ENCODE measurements at places on chromosomes 3 and 15.

GRCh38 chr15:70251246-70251990, 153.7 kb upstream of the TLE3 start:
- DNase-seq = no peak

DNA sequence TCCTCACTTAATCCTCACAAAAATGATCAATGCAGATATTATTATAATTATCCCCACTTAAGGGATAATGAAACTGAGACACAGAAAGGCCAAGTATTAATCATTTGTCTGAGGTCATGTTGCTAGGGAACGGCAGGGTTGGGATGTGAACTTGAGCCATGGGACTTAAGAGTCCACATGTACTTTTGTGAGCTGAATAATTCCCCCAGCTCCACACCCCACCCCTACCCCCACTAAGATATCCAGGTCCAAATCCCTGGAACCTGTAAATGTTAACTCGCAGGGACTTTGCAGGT, 290.5 kb upstream of the GADL1 start:
- DNase-seq = no peak

DNA sequence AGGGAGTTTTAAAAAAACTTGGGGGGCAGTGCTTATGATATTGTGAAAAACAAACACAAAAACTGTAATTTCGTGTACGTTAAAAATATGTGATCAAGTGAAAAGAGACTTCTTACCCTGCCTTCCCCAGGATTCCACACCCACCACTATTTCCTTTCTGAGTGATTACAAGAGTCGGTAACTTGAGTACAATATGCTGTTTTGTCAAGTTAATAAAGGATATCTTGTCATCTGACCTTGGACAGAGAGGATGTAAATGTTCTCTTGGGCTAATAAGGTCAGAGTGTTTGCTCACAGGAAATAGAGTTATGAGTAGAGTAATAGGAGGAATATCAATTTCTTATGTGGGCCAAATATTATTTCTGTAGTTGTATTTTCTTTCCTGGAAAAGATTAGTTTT, 68.1 kb downstream of the NOX5 start:
- no peak for DNase-seq

DNA sequence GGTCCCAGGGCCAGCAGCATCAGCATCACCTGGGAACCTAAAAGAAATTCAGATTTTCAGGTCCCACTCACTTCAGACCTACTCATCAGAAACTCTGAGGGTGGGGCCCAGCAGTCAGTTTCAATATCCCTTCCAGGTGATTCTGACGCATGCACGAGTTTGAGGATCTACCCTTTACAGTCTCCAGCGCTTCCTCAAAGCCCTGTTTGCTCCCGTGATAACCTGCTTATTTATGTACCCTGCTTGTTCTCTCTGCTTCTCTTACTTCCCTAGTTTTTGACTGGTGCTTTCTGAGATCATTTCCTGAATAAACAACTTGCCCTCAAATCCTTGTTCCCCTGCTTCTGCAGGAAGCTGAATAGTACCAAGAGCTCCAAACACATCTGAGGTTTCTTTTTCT, 245.3 kb downstream of the ZNF621 start:
- DNase-seq = no peak

DNA sequence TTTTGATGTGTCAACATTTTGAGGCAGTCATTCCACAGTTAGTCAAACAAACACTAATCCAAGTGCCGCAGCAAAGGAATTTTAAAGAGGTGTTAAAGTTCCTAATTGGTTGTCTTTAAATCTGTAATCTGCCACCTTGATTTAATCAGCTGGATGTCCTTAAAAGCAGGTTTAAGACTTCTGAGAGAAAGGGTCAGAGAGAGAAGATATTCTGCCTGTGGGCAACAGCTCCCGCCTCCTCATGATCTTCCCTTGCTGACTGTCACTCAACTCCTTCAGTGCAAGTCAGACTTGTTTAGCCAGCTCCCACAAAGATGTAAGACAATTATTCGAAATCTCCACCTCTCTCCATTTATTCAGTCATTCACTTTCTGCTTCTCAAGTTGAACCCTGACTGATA, 92.6 kb upstream of the MYRIP start:
- no peak for DNase-seq

DNA sequence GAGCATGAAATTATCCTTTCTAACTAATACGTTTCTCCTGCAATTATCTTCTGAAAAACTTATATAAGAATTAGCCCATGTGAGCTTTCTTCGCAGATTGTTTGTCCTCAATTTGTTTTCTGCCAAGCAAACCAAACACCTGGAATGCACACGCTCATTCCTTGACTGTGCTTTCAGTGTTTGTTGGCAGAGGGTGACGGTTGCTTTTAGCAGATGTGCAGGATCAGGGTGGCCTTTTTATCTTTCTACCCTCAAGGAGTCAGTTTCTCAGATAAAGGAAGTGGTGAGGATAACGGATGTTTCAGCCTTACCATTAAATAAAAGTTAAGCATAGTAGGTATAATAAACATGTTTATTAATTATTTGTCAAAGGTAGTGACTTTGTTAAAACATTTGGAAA, 15.2 kb downstream of the ARPP21 start:
- DNase-seq = no peak

DNA sequence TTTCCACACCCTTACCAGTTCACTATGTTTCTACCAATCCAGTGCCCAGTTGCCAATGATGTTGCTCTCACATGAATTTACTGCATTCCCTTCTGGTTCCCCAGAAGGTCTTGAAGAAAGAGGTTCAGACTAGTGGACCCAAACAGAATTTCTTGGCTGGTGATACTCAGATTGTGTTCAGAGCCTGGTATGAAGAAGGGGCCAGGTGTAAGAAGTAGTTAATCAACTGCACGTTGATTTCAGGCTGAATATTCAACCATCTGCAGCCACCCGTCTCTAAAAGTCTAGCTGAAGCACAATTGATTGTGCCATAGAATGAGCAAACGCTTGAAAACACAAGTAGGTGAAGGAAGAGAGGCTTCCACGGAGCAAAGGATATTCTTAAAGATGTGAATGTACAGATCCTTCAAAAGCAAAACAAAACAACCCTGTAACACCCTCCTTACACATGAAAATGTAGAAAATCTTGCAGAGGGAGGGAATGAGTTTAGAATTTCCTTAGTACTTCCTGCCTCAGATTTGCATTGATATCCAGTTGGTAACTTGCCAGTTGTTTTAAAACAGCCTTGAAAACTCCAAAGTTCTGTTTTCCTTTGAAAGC, 4.7 kb downstream of the RBMS3 start:
- no peak for DNase-seq

DNA sequence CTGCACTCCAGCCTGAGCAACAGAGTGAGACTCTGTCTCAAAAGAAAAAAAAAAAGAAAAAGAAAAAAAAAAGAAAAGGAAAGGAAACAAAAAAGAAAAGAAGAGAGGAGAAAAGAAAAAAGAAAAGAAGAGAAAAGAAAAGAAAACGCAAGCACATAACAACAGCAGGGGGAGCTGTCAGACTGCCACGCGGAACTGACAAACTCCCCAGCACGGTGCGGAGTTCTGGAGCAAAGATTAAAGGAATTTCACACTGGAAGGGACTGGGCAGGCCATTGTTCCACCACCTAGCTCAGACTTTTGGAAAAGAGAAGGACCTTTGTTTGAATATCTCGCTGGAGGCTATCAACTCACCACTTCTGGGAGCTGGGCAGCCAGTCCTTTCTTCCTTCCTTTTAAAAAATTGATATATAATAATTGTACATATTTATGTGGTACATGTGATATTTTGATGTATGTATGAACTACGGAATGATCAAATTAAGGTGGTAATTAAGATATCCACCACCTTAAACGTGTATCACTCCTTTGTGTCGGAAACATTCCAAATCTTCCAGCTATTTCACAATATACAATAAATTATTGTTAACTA, 40.5 kb downstream of the DPPA2 start:
- no peak for DNase-seq

- DNase-seq = peak; percentile 53
Measured at GRCh38 chr3:121660356-121661171, at the start of gene HCLS1. TSS of gene HCLS1 (minus strand) at chr3:121660903. CDS start at chr3:121658347, 2,556 bp downstream.

- DNase-seq = no peak
Measured at GRCh38 chr15:94631608-94632007, 400.2 kb downstream of the MCTP2 start.

- DNase-seq = no peak
Measured at GRCh38 chr15:90679959-90680358, 37.2 kb upstream of the BLM start.

DNA sequence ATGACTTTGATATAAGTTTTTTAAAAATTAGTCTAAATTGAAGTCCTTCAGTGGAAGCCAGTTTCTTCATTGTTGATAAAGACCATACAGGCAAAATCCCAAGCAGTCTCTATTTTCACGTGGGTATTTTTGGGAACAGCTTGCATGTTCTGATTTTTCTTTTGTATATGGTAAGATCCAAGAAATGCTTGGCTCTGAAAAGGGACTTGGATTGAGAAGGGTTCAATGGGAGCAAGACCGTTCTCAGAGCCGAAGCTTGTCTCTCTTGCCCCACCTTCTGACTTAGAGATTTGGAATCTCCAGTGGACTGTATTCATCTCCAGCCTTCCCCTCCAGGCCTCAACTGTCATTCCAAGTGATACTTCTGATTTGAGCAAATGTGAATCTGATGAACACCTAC, 175.5 kb downstream of the CHDH start:
- DNase-seq = no peak

DNA sequence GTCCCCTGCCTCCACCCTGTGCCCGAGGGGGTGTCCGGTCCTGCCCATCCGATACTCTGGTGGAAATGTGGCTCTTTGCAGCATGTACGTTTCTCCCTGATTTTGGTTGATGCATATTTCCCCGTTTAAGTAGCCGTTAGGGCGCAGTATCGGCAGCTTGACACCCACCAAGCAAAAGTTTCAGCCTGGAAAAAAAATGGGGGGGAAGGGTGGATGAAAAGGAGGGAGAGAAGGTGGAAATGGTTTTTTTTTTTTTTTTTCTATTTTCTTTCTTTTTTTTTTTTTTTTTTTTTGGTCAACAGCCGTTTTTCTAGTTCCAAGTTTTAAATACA, 1.3 kb downstream of the RAP2B start:
- DNase-seq = no peak

DNA sequence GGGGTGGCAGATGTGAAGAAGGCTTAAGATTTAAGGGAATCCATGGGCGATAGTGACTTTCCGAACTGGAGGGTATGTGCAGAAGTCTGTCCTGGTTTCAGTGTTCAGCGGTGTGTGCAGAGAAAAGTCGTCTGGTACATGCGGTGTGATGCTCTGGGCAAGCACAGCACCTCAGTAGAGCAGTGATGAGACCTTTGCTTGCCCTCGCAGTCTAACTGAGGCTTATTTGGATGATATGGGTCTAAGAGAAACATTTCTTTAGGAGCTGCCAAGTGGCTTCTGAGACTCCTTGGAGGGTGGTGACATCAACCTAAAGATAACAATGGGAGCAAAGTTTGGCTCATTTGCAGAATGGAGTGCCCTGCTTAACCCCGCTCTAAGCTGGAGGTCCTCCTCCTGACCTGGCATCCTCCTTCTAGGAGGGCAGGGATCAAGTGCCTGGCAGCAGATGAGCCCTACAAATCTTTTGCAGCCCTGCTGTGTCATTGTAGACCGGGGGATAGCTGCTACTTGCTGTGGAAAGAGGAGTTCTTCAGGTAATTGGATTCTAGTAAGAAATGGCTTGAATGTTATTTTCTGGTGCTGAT, 228.1 kb upstream of the AZI2 start:
- no peak for DNase-seq

GRCh38 chr3:188207941-188208515, 54.1 kb downstream of the LPP start:
- DNase-seq = no peak

GRCh38 chr3:94431876-94432570, 369.2 kb downstream of the NSUN3 start:
- DNase-seq = no peak

DNA sequence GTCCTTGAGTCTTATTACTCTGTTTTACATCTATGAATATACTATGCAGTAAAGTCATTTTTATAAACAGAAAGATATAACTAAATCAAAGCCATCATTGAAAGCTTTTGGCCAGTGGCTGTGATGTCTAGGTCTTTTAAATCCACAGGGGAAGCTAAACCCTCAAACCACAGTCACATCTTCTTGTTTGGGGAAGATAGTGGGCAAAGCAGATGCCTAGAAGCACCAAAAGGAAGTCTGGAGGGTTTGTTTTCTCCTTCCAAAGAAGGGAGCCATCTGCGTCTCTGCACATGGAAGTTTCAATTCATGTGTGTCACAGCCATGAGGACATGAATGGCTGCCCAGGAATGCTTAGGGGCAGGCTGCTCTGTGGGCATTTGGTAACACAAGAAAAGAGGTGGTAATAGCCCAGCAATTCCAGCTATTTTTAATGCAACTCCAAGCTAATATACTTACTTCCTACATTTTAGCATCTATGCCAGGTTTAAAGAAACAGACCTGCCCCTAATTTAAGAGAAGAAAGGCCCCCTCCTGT, 322.2 kb downstream of the SLC9A9 start:
- no peak for DNase-seq

GRCh38 chr3:187889601-187890404, 144.5 kb upstream of the BCL6 start:
- no peak for DNase-seq

GRCh38 chr15:88018869-88019641, 237.5 kb downstream of the NTRK3 start:
- DNase-seq = no peak

DNA sequence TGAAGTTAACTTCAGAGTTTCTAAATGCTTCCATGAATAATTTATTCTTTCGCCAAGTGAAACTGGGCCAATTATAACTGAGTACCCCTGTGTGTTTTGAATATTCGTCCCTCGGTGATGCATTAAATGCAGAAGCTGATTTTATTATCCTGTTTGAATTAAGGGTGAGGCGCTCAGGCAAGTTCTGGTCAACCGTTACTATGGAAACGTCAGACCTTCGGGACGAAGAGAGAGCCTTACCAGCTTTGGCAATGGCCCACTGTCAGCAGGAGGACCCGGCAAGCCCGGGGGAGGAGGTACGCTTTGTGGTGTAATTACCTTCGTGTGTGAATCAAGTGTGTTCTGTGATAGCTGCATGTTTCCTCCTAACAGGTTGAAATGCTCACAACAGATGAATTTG, 239.8 kb downstream of the ITPR1 start:
- no peak for DNase-seq

GRCh38 chr15:58383876-58384275, 47.9 kb upstream of the LIPC start:
- DNase-seq = peak; percentile 22

DNA sequence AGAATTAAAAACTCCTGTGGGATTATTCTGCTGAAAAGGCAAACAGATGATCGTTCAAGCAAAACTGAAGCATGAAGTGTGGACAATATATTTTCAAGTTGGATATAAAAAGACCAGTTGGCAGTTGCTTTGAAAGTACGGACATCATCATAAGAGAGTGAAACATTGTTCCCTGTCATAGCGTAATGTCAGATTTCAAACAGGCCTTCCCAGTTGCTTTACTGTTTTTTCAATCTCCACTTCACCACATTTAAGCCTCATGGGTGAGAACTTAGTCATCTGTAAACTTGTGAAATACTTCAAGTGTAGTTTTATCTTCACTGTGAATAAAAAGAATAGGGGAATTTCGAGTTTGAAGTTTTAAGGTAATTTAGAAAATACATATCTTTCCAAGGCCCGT, 435.1 kb upstream of the CNTN3 start:
- no peak for DNase-seq
